ENCODE measurements at places on chromosomes 16 and 17. TPM values are rescaled to one million over a fixed set of nuclear protein-coding genes. Genes with fewer than 3 reads are reported as not detected.

The GP2 gene
- total RNA-seq: not detected

The BEAN1 gene
- total RNA-seq: 0.11 TPM

The TUBG2 gene
- 14.9 TPM for total RNA-seq

The GLP2R gene
- 0.22 TPM for total RNA-seq

The C16orf96 gene
- total RNA-seq: 0.13 TPM

The KRTAP4-1 gene
- not detected for total RNA-seq

The RFNG gene
- total RNA-seq: 33.5 TPM

The TNFRSF17 gene
- not detected for total RNA-seq

The CLDN6 gene
- total RNA-seq: not detected

The DPEP2 gene
- not detected for total RNA-seq
